Fibroblast of the aortic adventitia (primary cell): ENCODE measurements at places on chromosomes 5 and 9. TPM values are rescaled to one million over a fixed set of nuclear protein-coding genes. Genes with fewer than 3 reads are reported as not detected.
A peak's percentile ranks its signal among the peaks of the same experiment; 100 is the strongest.

- no peak for DNase-seq
Observed at GRCh38 chr5:1727571-1727970, 72.1 kb downstream of the MRPL36 start.

DNA sequence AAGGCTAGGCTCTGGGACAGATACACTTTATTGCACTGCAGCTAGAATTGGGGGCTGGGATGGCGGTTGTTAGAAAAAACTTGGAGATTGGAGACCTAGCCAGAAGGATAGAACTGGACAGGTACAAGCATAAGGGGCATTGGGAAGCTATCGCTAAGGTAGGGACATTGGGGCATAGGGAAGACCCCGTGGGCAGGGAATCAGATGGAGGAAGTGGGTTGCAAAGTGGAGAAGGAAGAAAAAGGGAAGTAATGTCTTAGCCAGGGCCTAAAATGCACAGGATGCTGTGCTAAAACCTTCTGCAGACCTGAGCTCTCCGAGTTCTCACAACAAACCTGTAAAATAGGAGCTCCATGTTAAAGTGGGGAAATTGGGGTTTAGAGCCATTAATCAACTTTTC is 178.2 kb downstream of the ZDHHC21 start:
- no peak for DNase-seq

SCGB3A2 gene
- total RNA-seq: not detected in 2 replicates

PCDHA9 gene
- under 0.01 and 0.49 TPM in 2 replicates for total RNA-seq

DNA sequence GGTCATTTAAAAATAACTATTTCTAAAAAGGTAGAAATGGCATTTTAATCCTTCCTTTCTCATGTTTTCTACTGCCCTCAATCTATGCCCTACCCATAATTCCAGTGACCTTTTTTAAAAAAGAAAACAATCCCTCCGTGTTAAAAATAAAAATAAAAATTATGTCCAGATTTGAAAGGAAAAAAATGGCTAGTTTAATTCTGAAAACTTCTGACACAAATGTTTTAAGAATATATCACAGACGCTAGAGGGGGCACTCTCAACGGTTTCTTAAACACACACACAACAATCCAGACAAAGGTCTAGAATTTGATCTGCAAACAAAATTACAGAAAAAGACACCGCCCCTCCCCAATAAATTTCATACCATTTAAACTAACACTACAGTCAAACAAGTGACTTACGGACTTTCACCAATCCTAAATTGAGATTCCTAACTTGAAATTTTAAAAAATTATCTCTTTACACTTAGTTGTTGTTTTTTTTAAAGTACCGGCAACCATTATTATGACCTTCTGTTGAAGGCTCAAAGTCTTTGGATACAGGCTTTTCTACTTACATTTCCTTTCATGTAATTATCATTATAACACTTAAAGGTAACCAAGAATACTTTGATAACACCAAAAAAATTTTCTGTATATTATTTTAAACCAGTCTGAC is 38.2 kb downstream of the CLINT1 start:
- peak; percentile 76 for DNase-seq

MYOZ3 gene
- 0.16 and 0.72 TPM in 2 replicates for total RNA-seq

GRCh38 chr9:35820076-35820475 is 5.2 kb upstream of the HINT2 start:
- peak; percentile 73 for DNase-seq

DNA sequence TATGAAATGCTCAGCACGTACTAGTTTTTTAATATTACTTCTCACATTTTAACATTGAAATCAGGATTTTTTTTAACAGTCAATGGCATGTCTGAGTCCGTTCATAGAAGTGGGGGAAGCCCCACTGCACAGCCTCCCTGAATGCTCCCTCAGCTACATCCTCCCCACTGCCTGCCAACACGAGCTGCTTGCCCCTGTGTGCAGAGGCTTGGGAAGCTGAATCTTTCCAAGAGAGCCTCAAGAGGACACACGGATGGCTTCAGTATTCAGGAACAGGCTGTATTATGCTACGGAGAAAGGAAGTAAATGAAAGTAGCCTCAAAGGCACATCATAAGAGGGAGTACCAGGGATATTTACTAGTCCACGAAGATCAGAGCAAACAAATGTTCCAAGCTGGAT is 248.7 kb downstream of the SPOCK1 start:
- DNase-seq: no peak

CDX1 gene
- total RNA-seq: 0.18 and 0.65 TPM in 2 replicates

MOB3B gene
- total RNA-seq: under 0.01 and 0.25 TPM in 2 replicates

MARCOL gene
- not detected in 2 replicates for total RNA-seq

GRCh38 chr5:122315521-122315920 is 3.5 kb downstream of the SNCAIP start:
- DNase-seq: no peak

- DNase-seq: no peak
Observed at GRCh38 chr9:130327781-130328348, 62.3 kb downstream of the HMCN2 start.

- DNase-seq: no peak
Observed at GRCh38 chr9:73156865-73157187, 5.2 kb downstream of the ANXA1 start.

DNA sequence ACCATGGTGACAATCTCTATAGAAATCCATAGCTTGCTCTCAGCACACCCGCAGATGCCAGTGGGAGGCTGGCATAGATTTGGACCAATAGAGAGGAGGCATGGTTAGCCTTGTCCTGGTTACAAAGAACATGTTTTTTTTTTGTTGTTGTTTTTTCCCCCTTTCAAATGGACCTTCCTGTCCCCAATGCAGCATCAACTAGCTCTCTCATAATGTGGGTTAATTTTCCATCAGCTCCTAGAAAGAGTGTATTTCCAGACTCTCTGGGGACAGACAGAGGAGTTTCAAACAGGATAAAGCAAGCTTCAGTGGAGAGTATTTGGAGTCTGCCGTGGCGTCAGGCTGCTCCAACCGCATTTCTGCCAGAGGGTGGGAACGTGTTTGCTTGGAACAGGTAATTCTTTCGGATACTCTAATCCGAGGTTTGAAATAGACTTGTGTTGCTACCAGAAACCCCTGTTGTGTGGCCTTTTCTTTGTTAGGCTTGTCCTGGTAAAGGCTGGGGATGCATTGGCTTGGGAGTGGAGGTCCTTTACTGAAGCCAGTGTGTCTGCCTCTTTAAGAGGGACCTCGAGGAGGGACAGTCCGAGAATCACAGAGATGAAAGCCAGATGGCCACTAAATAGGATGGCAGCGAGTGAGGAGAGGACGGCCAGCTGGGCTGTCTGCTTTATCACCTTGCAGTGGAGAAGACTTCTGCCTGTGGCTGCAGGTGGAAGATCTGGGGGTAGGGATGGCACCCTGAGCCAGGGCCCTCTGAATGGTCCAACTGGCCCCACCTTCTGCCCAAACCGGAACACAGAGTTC is 130.5 kb upstream of the CPEB4 start:
- DNase-seq: no peak

DNA sequence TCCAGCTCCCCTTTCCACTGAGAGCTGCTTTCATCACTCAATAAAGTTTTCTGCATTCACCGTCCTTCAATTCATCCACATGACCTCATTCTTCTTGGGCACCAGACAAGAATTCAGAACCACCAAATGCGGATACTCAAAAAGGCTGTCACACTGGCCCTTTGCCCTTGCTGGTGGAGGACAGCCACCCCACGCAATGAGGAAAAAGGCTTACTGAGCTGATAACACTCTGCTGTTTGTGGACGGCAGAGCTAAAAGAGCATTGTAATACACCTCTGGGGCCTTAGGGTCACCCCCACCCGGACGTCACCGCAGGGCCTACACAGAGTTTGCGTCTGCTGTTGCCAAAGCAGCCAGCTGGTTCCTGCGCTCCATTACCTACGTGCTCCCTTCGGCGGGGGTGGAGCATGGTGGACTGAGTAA is 51.2 kb upstream of the ZNF608 start:
- no peak for DNase-seq

GRCh38 chr5:115484368-115484767 is 60.2 kb downstream of the FEM1C start:
- DNase-seq: no peak

DNA sequence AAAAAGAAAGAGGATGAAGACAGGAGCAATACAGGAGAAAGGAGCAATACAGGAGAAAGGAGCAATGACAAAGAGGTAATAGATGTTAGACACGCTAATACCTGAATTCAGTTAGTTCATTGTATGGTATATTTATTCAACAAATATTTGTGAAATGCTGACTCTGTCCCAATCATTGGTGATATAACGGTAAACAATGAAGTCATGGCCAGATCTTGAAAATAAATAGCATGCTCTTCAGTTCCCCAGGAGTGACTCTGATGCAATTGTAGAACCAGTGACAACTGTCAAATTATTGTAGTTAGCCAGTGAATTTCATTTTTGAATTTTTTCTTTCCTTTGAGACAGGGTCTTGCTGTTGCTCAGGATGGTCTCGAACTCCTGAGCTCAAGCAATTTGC is 48.0 kb upstream of the SPINK14 start:
- DNase-seq: no peak

PCDHB8 gene
- 0.16 and 0.27 TPM in 2 replicates for total RNA-seq

DNA sequence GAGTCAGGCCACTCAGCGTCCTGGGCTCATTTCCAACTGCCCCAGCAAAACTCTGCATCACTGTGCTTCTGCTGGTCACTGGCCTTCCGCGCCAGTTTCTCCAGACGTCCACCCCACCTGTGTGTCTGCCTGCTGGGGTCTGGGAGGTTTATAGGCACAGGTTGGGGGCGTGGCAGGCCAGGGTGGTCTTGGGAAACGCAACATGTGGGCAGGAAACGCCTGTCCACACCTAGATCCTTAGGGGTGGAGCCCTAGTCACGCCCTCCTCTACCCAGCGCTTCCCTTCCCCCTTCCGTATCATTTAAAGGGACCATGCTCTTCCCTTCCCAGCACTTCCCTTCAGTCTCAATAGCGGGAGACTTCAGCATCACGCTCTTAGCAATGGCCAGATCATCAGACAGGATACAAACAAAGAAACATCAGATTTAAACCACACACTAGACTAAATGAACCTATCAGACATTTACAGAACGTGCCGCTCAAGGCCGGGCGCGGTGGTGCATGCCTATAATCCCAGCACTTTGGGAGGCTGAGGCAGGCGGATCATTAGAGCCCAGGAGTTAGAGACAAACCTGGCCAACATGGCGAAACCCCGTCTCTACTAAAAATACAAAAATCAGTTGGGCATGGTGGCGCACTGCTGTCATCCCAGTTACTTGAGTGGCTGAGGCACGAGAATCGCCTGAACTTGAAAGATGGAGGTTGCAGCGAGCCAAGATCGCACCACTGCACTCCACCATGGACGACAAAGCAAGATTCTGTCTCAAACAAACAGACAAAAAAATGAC is 11.8 kb upstream of the BTNL9 start:
- no peak for DNase-seq

DNA sequence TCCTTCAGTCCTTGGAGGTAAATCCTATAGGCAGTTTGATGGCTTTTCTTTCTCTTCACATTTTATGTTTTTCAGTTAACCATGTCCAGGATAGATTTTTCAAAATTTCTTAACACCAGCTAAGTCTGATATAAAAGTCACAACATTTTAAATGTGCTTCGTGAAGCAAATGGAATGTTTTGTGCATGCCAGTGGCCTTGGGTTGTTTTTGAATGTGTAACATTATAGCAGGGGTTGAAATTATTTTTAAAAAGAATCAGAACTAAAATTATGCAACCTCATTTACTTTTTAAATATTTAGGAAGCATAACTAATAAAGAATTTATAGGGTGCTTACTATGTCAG is 201.1 kb downstream of the ARHGEF28 start:
- peak; percentile 68 for DNase-seq

DNA sequence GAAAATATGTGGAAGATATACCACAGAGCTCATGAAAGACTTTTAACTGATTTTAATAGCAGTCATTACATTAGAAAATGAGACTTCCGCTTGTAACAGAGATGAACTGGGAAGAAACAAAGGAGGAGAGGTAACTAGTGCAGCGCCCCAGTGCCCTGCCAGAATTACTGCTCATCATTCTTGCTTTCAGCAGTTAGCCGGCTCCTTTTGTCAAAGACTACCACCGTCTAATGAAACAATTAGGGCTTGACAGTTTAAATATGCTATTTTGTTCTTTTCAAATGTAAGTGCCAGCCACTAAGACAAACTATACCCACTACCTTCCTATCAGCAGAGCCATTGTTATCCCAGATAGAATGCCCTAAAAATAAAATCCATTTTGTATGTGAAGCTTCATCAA is 328.4 kb downstream of the EFNA5 start:
- DNase-seq: no peak

PCDHA6 gene
- total RNA-seq: 0.27 and 1.3 TPM in 2 replicates

GRCh38 chr9:12740845-12741244 is 34.0 kb upstream of the LURAP1L start:
- no peak for DNase-seq

- no peak for DNase-seq
Observed at GRCh38 chr5:145834554-145834916, 607 bp downstream of the PRELID2 start.

OLFML2A gene
- 1.7 and 13.7 TPM in 2 replicates for total RNA-seq

GRCh38 chr9:134636149-134636507 is 5.5 kb upstream of the COL5A1 start:
- DNase-seq: no peak

- no peak for DNase-seq
Observed at GRCh38 chr5:143227301-143227700, 176.2 kb downstream of the NR3C1 start.

PCDHGB1 gene
- 3.1 and 4.2 TPM in 2 replicates for total RNA-seq

DNA sequence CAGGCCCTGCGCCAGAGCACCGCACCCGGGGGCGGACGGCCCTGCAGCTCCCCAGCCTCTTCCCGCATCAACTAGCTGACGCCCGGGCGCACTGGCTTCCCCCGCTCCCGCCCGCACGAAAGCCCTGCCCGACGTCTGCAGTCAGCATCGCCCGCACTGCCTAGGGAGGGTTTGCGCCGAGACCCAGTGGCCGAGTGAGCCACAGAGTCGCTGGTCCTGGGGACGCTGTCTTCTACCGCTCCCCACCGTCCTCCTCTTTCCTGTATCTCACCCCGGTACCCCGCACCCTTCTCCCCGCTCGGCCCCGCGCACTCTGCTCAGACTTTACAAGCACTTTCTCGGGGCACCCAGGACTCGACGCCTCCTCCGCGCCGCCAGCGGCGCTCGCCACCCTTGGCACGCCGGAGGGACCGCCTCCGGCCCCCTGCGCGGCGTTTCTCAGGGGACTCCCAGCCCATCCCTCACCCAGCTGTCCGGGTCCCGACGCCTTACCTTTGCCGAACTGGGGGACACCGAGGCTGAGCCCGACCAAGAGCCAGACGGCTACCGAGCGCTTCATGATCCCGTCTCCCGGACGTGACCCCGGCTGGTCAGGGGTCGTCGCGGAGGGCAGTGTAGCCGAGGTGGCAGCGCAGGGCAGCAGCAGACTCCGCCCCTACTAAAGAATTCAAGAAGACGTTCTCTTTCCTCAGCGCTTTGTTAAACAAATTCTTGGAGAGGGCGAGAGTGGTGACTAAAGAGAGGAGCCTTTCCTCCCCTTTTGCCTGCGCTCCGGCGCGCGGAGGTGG is 670 bp downstream of the EDIL3 start:
- DNase-seq: peak; percentile 73
